ENCODE measurements at places on chromosomes 2 and 18. TPM values are rescaled to one million over a fixed set of nuclear protein-coding genes. Genes with fewer than 3 reads are reported as not detected.

The SERPINB4 gene
- total RNA-seq: not detected

The ELOA2 gene
- total RNA-seq: not detected

The COPS8 gene
- total RNA-seq: 67.8 TPM

The PARD6G gene
- not detected for total RNA-seq

The RNF125 gene
- 12.0 TPM for total RNA-seq

The RBMS1 gene
- total RNA-seq: 27.8 TPM

The NFE2L2 gene
- total RNA-seq: 63.8 TPM

The DYNAP gene
- total RNA-seq: not detected

The TMEM169 gene
- total RNA-seq: 0.81 TPM

The CAVIN2 gene
- not detected for total RNA-seq

The ERFE gene
- not detected for total RNA-seq

The ALPP gene
- not detected for total RNA-seq

The ALPI gene
- total RNA-seq: not detected

The C2orf15 gene
- 1.4 TPM for total RNA-seq

The SATB2 gene
- 0.02 TPM for total RNA-seq

The REG3A gene
- total RNA-seq: not detected

The CHST9 gene
- total RNA-seq: not detected

The DNAH7 gene
- total RNA-seq: not detected

The RGPD4 gene
- 0.07 TPM for total RNA-seq

The MYO5B gene
- 0.02 TPM for total RNA-seq

The ZNF2 gene
- 3.1 TPM for total RNA-seq

The RDH14 gene
- total RNA-seq: 11.6 TPM

The UGT1A7 gene
- not detected for total RNA-seq

The KIF1A gene
- total RNA-seq: 8.4 TPM

The OR6B2 gene
- total RNA-seq: not detected

The SRSF7 gene
- 212 TPM for total RNA-seq

The MOCOS gene
- total RNA-seq: not detected

The TGIF1 gene
- 24.1 TPM for total RNA-seq

The COL3A1 gene
- total RNA-seq: not detected

The FBLN7 gene
- 34.5 TPM for total RNA-seq

The CCDC178 gene
- not detected for total RNA-seq

The HOXD4 gene
- not detected for total RNA-seq

The TEKT4 gene
- total RNA-seq: not detected

The SERTAD2 gene
- 11.4 TPM for total RNA-seq

The RAB17 gene
- total RNA-seq: not detected

The SLC5A7 gene
- not detected for total RNA-seq

The UNC50 gene
- total RNA-seq: 23.0 TPM

The POTEI gene
- total RNA-seq: not detected

The STAT4 gene
- total RNA-seq: 53.9 TPM

The NPHP1 gene
- total RNA-seq: 1.1 TPM

The IL36G gene
- not detected for total RNA-seq

The SCYGR3 gene
- total RNA-seq: not detected

The FAM110C gene
- total RNA-seq: not detected

The ERMN gene
- 1.0 TPM for total RNA-seq

The GALNT3 gene
- total RNA-seq: 1.5 TPM

The TDRD15 gene
- not detected for total RNA-seq

The ERBB4 gene
- total RNA-seq: not detected
